Stimulated activated CD8-positive, alpha-beta memory T cell treated with anti-CD3 and anti-CD28 coated beads, Interleukin-4, amount 100 ng/mL, for 1 hour (primary cell): ENCODE measurements at places on chromosomes 16 and 17.

- no peak for DNase-seq
These were observed 1196.6 kb downstream of the CDH11 start for GRCh38 chr16:63925221-63925620.

DNA sequence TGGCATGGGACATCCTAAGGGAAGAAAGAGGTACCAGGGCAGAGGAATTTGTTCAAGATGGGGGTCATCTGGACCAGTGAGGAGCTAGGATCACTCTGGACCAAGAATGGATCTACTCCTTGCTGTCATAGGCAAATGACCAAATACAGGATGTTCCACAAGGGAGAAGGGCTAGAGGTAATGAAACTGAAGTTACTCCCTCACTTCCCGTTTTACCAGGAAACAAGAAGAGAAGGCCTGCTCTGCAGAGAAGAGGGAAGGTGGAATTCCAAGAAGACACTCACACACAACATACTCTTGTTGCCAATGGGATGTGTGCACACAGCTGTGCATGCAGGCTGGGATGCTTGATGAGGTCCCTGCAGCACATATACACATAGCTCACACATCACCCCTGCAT is 38.6 kb downstream of the NEUROD2 start:
- DNase-seq: no peak

DNA sequence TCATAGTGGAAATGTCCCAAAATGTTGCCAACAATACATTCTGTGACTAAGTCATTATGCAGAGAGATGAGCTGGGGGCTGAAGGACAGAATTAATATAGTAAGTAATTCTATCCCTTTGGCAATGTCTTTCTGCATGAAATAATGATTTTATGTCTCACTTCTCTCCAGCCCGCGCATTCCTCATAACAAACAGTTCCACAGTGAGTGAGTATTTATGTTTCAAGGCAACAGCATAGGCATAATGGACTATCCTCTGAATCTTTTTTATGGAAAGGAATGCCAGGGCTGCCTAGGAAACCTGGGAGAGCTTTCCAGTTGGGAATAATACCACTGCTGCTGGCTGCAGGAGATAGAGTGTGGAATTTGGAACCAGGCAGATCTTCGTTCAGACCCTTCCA is 477.7 kb downstream of the HS3ST4 start:
- DNase-seq: no peak

- no peak for DNase-seq
These were observed 52.8 kb downstream of the SLFN5 start for GRCh38 chr17:35295686-35296085.

DNA sequence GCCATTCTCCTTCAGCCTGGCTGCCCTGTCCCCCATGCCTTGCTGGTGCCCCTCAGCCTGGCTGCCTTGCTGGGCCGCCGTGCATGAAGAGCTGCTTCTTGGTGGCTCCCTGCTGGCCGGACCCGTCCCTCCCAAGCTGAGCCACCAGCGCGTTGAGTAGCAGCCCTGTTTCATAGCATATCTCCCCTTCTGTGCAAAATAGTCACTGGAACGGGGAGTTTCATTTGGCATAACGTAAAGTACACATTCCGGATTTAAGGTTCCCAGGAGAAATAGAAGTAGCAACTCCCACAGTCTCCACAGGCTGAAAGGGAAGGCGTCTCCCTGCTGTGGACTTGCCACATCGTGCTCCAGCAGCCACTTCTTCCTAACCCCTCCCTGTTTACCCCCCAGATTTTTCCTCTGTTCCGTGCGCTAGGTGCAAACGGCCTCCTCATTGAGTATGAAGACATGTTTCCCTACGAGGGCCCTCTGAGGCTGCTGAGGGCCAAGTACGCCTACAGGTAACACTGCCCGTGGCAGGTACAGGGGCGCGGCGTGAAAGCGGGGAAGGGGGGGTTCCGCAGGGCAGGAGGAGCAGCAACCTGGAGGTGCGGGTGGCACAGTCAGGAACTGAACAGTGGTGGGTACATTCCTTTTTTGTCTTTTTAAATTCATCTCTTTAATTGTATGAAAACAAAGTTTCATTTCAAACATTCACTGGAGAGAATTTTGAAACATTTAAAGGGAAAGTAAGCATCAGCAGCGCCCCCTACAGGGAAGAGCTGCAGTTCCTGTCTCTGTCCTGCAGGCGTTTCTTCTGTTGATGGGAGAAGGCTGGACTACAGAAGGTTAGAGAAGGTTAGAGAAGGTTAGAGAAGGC is 5.8 kb upstream of the OGFOD3 start:
- DNase-seq: no peak

GRCh38 chr17:7512105-7512504 is 27.9 kb downstream of the POLR2A start:
- no peak for DNase-seq

DNA sequence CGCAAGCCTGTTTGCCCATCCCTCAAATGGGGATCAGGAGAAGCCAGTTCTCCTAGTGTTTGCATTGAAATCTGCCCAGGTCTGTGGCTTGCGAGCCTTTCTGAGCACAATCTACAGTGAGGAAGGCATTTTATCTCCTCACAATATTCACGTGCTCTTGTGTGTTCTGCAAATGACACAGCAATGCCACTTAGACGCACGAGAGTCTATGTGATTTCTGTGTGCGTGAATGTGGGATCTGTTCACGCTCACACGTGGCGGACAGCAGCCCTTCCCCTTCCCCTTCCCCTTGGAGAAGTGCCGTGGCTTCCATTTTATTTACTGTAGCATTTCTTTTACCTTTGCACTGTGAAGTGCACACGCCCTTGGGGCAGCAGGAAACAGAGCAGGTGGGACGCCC is 17.7 kb upstream of the CBFA2T3 start:
- DNase-seq: no peak

DNA sequence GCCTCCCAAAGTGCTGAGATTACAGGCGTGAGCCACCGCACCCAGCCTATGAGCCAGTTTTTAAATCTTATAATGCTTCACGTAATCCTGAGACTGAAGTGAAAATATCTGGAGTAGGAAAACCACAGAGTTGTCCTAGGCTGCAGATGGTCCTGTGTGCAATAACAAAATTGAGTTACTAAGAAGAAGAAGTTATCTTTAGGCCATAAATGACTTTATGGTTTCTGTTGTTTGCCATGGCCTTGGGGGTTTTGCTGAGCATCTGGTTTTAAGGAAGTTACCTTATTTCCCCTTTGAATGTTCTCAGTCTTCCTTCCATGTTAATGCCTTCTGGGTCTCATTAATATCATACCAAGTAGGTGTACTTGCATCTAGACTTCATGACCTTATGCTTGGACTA is 16.5 kb downstream of the NMT1 start:
- no peak for DNase-seq

DNA sequence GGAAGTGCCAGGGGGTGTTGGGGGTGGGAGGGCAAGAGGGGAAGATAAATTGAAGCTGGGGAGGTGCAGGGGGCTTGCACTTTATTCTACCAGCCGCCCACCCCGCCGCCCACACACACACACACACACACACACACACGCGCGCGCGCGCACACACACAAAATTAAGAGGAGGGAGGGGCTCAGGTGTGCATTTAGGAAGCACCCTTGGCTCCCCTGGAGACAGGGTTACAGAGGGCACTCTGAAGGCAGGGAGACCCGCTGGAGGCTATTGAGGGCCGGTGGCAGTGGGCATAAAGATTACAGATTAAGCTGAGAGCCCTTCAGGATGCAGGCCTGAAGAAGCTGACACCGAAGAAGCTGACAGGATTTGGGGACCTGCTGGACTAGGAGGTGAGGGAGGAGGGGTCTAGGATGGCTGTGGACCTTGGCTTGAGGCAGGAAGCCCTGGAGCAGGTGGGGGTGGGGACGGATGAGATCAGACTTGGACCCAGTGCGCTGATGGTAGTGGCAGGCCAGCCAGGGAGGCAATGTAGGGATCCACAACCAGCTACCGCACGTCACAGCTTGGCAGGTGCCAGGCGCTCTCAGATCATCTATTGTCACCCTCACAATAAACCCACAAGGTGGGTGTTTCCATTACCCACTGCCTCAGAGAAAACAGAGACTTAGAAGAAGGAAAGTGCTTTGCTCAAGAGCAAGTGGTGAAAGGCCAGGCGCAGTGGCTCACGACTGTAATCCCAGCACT is 772 bp upstream of the SAMD14 start:
- no peak for DNase-seq

GRCh38 chr17:81510785-81511553 is 1.6 kb downstream of the ACTG1 start:
- DNase-seq: no peak

GRCh38 chr16:4801051-4801961 is 1.1 kb downstream of the ROGDI start:
- DNase-seq: no peak

- no peak for DNase-seq
These were observed 2.6 kb downstream of the ARHGAP17 start for GRCh38 chr16:25012525-25012991.

DNA sequence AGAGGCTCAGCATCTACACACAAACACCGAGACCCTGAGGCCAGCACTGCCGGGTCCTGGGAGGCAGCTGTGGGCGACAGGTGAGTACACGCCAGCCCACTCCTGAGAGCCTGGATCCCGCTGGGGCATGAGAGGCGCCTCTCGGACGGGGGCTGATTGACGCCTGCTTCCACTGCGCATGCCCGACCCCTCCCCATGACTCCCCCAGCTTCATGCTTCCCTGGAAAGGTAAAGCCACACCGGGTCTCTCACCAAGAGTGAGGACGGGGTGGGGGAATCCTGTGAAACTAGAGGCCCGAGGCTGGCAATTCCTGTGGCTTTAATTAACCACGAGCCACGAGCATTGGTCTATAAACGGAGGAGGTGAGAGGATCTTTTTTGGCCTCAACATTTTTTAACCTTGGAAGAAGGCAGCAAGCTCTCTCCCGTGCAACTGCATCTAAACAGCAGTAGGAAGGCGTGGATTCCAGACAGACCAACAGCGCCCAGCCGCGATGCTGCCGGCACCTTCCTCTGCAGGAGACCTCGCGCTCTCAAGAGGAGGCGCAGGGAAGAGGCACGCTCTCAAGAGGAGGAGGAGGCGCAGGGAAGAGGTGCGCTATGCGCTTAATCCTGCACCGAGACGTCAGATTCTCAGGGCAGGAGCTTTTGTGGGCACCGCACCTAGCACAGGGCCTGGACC is 71.8 kb upstream of the METRNL start:
- no peak for DNase-seq

- no peak for DNase-seq
These were observed 41.7 kb downstream of the CREBBP start for GRCh38 chr16:3838600-3839401.

- DNase-seq: no peak
These were observed 247.2 kb downstream of the XYLT1 start for GRCh38 chr16:17223576-17223975.
